ENCODE measurements at places on chromosomes 3 and 15.

GRCh38 chr15:98954411-98954810 is 53.2 kb downstream of the PGPEP1L start:
- DNase-seq: peak; percentile 71

- peak; percentile 59 for DNase-seq
Observed at GRCh38 chr15:57307527-57308169, 68.7 kb upstream of the CGNL1 start.

DNA sequence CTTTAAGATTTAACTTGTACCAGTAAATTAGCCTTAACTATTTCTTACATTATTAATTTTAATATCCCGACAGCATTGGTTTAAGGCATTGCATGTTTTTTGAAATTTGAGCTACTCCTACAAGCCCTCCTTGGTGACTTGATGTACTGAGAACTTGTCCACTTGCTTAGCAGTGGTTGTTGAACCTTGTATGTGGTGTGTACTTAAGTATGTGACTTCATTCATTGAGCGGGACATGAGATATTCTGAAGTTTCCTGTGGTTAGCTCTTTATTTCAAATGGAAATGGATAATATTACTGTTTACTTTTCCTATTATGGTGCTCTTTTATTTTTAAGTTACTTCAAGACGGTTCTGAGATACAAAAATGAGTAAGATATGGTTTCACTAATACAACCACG is 3.6 kb upstream of the COL6A5 start:
- no peak for DNase-seq

DNA sequence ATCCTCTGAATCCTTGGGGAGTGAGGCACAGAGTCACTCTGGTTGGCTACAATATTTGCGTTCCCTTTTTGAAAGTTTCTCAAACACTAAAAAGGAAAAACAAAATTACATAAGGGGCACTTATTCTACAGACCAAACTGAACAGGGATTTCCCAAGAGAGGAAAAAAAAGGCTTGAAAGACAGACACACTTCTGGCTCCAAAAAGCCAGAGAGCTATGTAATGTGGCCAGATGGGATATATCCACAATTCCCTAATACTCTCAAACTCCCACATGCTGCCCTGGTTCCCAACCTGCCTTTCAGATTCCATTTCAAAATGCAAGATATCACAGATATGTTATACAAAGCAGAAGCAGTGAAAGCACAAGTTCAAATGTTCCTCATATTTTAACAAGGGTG is 1.6 kb downstream of the FRMD4B start:
- no peak for DNase-seq

DNA sequence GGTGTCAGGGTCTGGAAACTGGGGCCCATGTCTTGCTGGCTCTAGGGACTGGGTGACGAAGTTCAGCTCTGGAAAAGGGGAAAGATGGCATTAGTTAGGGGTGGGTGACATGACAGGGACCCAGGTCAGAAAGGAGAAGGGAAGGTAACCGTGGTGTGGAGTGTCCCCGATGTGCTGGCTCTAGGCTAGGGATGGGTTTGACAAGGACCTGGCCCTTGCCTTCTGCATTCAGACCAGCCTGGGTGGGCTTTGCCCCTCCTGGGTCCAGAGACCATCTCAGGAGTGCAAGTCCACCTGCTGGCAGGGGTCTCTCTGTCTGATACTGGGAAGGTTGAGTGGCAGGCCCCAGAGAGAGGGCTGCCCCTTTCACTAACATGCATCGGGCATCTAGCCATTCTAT is 28.7 kb upstream of the ATP2B2 start:
- no peak for DNase-seq

GRCh38 chr3:150252462-150252861 is 155.6 kb upstream of the TSC22D2 start:
- DNase-seq: no peak

DNA sequence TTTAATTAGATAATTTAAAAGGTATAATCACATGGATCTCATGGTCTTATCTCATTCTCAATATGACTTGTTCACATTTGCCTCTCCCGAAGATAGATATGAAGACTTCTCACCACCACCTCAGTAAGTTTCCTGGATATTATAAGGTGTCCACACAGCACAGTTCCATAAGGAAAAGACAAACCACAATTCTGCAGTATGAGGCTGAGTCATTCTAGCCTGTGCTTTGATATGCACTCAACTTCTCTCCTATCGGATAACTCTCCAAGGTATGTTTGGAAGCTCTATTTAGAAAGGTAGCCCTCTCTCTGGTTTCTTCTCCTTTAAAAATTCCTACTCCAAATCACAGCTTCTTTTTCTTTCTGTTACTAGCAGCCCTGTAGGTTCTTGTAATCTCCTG is 612.8 kb downstream of the ZPLD1 start:
- DNase-seq: no peak

DNA sequence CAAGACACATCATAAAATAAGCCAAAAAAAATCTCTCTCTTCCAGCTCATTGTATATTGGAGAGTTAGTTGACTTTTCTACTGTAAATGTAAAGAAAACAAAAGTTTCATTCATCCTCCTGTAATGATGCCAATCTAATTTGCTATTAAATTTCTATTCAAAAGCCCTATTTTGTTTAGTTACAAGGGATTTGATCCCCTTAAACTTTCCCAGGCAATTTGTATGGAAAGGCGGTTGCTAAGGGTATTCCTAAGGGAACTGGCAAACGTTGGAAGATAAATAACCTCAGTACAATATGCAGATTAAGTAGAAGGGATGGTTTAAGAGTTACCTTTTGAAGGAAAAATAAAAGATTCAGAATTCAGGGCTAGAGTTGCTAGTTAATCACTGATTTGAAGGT is 352.7 kb downstream of the TIGIT start:
- DNase-seq: no peak

DNA sequence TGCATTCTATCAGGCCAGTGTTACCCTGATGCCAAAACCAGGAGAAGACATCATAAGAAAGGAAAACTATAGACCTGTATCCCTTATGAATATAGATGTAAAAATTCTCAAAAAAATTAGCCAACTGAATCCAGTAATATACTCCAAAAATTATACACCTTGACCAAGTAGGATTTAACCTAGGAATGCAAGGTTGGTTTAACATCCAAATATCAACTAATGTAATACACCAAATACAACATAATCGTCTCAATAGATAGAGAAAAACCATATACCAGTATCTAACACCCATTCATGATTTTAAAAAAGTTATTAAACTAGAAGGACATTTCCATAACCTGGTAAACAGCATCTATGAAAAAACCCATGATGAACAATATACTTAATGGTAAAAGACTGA is 56.5 kb upstream of the SELENOK start:
- DNase-seq: no peak

DNA sequence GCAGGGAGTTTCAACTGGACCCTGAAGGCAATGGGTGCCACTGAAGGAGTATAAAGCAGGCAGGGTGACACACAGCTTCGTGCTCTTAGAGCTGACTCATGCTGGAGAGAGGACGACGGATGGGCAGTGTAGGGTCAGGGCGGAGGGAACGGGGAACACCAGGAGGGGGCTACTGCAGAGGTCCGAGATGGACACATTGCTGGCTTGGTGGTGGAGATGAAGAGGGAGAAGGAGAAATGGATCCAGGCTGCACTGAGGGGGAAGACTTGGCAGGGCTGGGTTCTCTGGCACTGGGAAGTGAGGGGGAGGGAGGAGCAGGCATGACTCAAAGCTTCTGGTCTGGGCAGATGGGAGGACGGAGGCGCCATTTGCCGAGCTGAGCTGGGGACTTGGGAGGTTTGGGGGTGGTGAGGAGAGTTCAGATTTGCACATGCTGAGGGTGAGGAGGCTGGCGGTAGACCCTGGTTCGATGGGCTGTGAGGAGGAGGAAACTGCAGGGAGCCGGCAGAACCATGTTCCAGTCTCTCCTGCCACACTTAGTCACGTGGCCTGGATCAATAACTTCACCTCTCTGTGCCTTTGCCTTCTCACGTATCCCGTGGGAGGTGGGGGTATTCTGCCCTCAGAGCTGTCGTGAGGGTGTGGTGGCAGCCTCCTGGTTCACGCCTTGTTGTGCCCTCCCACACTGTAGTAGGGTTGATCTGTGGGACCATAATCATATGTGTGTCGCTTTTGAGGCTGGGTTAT is 4.6 kb upstream of the KCTD6 start:
- no peak for DNase-seq

DNA sequence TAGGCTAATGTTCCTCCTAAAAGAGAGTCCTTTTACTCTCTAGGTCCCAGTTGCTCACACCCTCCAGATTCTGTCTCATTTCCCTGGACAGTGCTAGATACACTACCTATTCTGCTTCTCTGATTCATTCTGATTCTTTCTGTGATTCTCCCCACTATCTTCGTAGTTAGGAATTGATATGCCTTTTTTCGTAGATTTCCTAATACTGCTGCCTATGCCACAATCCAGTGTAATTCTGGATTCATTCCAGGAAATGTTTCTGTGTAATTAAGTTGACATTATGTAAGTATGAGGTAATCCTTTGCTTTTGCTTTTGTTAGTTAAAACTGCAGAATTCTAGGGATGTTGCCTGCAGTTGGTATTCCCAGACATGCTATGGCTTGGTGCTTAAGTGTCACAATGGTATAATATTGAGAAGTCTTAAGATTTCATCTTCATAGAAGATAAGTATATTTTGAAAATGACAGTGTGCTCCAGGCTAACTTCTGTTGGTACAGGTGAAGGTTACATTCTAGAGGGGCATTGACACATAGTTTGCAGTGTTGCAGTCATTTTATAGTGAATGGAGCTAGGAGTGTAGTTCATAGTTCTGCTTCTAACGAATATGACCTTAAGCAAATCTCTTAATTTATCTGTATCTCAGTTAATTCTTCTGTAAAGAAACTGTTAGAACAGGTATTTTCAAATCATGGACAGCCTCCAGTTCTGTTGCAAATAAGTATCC is 54.3 kb downstream of the RIOX2 start:
- no peak for DNase-seq

DNA sequence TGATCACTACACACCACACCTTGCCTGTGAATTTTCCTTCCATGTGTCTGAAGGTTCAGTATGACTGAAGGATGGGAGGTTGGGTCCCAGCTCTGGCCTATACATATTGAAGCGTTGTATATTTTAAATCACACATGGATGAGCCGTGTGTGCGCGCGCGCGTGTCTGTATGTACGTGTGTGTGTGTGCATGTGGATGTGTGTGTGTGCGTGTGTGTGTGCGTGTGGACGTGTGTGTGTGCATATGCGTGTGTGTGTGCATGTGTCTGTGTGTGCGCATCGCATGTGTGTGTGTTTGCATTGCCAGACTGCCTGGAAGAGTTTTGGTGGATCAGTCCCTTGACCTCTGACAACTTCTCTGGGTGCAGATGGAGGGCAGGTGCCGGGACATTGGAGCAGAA is 45.7 kb downstream of the RPLP1 start:
- no peak for DNase-seq

DNA sequence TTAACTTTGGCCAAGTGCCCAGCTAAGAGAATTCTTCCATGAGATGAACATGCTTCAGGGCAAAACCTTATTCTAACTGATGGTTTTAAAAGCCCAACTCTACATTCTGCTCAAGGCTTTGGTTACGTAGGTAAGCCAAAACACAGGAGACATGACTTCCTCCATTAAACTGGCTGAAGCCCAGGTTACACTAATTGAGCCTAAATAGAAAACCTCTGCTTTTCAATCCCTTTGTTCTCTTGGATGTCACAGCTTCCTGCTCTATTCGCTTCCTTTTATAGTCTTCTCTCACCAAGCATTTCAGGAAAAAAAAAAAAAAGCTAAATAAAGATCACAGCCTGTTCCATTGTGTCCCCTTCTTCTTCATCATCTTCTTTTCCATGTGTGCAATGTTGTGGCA is 420.4 kb downstream of the TIGIT start:
- DNase-seq: no peak

- no peak for DNase-seq
Observed at GRCh38 chr15:68682330-68682729, 103.5 kb downstream of the CORO2B start.

GRCh38 chr15:65223996-65224395 is 12.7 kb upstream of the CILP start:
- DNase-seq: no peak

GRCh38 chr3:138833899-138834595 is 681 bp downstream of the PIK3CB start:
- no peak for DNase-seq

DNA sequence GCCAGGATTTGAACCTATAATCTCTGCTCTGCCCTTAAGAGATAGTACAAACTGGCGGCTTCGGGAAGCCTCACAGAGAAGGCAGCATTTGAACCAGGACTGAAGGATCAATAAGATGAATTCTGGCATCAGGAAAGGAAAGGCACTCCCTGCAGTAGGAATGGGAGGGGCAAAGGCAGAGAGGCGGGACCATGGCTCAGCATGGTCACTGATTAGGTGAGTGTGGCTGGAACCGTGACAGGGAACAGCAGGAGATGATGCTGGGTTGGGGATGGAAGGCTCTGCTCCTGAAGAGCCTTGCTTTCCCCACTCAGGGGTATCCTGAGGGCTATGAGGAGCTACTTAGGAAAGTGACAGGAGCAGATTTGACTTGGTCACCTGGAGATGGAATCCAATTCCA is 158.5 kb downstream of the FEZF2 start:
- no peak for DNase-seq

DNA sequence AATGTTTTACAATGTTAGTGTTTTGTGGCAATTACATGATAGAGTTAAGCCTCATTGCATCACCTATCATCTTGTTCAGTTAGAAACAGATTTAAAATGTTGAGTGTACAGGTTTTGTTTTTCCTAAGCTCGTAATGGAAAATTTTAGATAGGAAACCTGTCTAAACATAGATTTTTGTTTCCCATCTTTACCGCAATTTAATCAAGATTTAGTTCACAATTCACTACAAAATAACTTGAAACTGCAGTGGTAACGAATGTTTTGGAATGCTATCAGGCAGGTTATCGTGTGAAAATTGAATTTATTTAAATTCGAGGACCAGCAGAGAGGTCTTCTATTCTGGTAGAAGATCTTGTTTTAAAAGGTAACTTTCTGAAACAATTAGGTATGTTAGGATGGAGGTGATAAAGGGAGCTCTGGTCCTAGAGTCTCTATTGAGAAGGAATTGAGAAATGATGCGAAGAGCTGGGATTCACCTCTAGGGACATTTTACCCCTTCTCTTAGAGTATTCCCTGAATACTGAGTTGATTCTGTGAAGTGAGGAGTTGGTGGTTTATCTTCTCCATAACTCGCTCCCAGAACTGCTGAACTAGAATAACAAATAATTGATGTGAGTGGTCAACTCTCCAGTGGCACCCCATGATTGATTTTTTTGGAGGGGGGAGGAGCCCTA is 1.4 kb downstream of the DOCK3 start:
- DNase-seq: no peak

DNA sequence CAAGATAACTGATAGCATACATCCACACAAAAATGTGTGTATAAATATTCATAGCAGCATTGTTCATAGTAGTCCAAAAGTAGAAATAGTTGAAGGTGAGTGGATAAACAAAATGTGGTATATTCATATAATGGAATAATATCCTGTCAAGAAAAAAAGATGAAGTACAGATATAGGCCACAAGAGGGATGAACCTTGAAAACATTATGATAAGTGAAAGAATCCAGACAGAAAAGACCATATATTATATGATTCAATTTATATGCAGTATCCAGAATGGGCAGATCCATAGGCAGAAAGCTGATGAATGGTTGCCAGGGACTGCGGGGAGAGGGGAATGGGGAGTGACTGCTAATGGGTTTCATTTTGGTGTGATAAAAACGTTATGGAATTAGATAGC is 54.3 kb upstream of the TNIK start:
- no peak for DNase-seq
